Breast epithelium (tissue), 4 donors: ENCODE measurements at places on chromosomes 4 and X.

GRCh38 chrX:103531002-103531401 is 11.7 kb upstream of the RAB40A start:
- no peak for DNase-seq

GRCh38 chr4:44056721-44057151 is 391.9 kb downstream of the KCTD8 start:
- no peak for DNase-seq

DNA sequence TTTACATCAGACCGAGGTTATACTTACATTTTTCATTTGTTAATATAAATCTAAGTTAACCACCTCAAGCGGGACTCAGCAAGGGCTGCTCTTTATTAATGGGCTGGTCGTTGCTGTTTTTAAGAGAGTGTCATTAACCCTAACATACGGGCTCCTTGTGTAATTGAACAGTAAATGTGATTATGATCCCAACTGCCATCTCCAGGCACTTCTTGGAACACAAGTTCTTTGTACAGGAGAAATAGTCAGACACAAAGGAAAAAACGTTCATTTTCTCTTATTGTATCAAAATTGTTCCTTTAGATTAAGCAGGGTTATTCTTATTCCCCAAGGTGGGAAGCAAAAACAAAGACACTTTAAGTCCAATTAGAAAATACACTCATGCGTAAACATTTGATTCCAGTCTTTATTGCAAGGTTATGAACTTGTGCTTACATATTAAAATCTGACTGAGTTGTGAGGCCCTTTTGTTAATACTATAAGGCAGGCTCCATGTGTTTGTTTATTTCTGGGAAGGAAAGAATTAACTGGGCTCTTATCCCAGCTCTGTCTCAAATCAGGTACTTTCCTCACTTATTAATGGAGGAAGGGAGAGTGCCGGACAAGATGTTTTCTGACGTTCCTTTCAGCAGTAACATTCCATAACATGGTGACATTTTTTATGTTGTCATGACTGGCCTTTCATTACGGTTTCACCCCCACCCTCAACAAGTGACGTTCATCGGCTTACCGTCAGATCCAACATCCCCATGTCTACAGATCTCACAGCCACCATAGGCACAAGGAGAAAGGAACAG is 95.9 kb downstream of the RASL11B start:
- no peak for DNase-seq

DNA sequence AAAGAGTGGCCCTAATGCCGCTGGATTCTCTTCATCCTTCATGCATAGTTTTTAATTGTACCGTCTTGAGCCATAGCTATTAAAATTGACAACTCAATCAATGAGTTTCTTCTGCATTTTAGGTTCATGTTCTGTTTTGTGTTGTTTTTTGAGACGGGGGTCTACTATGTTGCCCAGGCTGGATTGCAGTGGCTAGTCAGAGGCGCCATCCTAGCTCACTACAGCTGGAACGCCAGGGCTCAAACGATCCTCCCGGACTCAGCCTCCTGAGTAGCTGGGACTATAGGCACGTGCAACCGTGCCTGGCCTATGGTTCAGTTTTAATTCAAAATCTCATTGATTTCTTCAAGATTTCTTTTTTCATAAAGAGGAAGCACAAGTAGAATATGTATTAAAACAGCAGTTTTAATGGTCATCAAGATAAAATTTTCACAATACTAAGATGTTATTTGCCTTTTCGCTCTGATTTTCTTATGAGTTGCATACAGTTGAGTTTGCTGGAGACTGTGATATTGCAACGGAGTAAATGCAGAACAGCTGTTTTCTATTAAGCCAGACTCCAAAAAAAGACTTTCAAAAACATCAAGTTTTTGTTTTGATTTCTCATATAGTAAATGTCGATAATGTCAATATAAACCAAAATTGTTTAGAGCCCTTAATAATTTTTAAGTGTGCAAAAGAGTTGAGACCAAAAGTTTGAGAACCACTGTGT is 1.1 kb upstream of the STX18 start:
- no peak for DNase-seq

GRCh38 chr4:108301545-108302251 is 133.0 kb upstream of the LEF1 start:
- DNase-seq = no peak

DNA sequence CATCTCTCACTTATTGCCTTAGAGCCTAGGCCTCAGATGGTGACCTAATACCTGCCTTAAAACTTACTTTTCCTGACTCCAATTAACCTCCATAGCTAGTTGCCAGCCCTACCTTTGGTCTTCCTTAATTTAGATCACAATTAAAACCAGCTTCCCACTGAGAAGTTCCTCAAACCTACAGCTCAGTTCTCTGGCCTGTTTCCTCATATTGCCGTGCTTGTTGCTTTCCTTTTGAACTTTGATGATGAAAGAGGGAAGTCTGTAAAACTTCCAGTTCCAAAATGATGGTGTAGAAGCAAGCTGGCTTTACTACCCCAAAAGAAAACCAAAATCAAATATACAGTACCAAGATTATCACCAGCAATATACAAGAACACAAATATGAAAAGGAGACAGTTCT is 28.9 kb upstream of the CAMK2D start:
- no peak for DNase-seq

DNA sequence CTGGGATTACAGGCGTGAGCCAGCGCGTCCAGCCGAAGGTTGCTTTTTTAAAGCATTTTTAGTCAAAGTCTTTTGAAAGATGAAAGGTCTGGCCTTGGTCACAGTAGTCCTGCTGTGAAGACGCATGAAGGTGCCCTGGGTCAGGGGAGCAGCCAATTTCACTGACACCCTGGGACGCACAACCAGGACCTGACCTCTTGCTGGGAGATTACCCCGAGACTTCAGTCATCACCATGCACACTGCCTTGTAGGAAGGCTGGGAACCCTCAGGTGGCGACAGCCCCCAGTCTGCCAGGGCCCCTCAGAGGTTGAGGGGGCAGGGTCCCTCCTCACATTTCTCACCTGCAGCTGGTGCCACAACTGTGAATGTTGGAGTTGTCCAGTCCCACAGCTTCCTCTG is 53.2 kb downstream of the CPLX1 start:
- no peak for DNase-seq

DNA sequence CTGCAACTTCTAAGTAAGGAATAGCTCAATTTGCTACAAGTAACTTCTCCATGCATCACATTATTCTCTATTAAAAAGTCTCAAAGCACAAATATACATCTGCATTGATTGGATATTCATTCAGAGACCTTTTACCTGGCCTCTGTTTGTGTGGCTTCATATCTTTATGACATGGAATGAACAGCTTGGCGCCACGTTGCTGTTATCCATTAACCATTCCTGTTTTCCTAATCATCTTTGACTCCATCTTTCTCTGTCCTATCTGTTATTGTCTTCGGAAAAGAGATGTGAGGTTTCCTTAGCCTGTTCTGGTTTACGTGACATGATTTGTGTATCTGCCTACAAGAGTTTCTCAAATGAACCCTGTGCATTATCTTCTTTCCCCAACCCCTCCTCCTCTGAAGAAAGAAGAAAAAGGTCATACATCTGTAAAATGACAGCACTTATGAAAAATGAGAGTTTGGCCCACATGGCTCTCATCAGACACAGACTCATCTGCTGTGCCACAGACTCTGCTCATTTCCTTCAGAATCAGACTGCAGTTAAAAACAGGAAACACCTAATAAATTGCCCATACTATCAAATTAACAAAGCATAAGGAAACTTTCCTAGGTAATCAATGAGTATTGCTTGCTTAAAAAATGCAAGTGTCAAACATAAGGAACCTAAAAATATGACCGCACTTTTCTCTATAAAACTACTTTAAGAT is 347.6 kb upstream of the FAM241A start:
- no peak for DNase-seq
